Retinal pigment epithelial cell (primary cell): ENCODE measurements at places on chromosomes 12 and 14.

GRCh38 chr12:11758087-11758486, 108.6 kb downstream of the ETV6 start:
- no peak for DNase-seq

- DNase-seq = no peak
These were observed 82.5 kb downstream of the MED13L start for GRCh38 chr12:116194935-116195431.

DNA sequence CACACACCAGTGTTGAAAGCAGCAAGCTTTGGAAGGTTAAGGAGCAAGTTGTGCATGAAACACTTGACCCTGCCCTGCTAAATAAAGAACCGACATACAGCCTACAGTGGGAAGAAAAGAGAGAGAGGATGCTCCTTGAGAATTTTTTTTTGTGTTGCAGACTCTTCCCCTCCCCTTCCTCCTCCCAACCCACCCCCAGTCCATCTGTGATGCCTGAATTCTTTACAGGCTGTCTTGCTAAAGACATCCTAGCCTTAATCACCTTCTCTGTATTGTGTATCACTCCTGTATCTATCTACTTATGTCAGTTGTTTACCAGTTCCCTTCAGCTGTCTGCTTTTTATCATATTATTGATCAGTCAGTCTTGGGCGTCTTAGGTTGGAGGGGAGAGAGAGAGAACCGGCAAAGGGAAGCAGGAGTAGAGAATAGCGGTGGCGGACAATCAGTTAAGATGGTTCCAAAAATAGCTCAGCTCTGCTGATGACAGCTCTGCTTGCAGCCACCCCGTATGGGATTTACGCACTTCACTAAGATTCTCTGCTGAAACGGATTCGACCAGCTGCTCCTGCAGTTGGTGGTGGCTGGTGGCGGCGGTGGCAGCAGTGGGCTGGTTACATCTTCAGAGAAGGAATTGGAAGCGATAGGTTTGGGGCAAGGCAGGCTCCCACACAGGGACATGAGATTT, 664.7 kb downstream of the NRXN3 start:
- DNase-seq = no peak

- no peak for DNase-seq
These were observed 65.7 kb upstream of the CAPRIN2 start for GRCh38 chr12:30820406-30820946.

- no peak for DNase-seq
These were observed 31.6 kb downstream of the MOAP1 start for GRCh38 chr14:93153121-93153520.

DNA sequence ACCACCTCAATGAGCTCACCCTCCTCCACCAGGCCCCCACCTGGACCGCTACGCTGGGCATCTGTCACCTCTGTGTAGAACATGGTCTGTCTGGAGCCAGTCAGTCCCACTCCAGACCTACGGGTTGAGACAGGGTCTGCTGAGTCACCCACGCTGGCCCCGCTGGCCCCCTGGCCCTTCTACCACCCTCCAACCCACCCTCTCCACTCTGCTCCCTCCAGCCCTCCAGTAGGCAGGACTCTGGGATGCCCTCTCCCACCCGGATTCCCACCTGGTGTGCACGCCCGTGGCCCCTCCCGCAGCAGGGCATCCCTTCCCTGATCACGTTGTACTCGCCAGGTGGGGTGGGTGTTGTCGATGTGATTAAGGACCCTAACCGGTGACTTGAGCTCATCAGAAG, 4.6 kb upstream of the JAG2 start:
- no peak for DNase-seq

- no peak for DNase-seq
These were observed 23.2 kb downstream of the P2RX4 start for GRCh38 chr12:121232977-121233627.

DNA sequence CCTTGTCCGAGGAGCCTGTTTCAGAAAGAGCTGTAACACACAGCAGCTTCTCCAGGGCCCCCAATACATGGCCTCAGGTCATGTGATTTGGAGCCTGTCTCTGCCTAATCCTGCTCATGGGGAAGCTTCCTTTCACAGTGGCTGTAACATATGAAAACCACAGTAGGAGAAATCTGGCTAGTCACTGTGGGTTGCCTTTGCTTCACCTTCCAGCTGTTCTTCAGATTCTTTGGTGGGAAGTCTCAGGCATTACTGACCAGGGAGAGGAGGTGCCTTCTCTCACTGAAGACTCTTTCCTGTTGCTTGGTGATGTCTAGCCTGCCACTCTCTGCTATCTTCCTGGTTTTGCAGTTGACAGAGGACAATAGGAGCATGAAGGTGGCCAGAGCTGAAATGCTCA, 350.6 kb downstream of the DPF3 start:
- DNase-seq = no peak

- DNase-seq = no peak
These were observed 3.8 kb downstream of the CS start for GRCh38 chr12:56296295-56296694.

DNA sequence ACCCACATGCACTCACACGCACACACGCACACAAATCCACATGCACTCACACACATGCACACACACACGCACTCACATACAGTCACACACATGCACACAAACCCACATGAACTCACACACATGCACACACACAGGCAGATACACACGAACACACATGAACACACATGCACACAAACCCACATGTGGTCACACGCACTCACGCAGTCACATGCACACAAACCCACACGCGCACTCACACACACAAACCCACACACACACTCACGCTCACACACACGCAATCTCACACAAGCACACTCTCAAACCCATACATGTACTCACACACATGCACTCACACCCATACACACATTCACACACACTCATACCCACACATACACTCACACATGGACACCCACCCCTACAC, 61.5 kb downstream of the GALNT9 start:
- DNase-seq = no peak

GRCh38 chr12:62190689-62191490, 69.3 kb upstream of the USP15 start:
- DNase-seq = no peak
